Gastroesophageal sphincter (tissue), 4 donors: ENCODE measurements at places on chromosomes 2 and 18. TPM values are rescaled to one million over a fixed set of nuclear protein-coding genes. Genes with fewer than 3 reads are reported as not detected.

DNA sequence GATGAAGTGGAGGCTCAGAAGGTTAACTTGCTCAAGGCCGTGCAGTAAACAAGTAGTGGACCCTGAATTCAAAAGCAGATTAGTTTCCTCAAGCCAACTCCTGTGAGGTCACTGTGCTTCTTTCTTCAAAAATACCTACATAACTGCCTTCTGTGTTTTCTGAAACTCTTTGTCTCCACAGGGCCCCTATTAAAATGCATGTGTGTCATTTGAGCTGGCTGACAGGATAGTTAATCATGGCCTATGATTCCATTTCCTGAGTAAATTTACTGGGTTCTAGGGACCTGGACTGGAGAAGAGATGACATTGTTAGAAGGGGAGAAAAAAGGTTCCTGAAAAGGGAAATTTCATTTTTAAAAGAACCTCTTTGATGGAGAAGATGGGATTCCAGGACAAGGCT lies 12.9 kb upstream of the DTNA start:
- no peak for ATAC-seq

GRCh38 chr2:19356545-19357401 lies 1.6 kb downstream of the OSR1 start:
- ATAC-seq, result no peak

- no peak for ATAC-seq
These were observed 31.8 kb upstream of the MTCL1 start for GRCh38 chr18:8673256-8674209.

GRCh38 chr2:28048341-28048740 lies 157.8 kb downstream of the BABAM2 start:
- ATAC-seq, result no peak

GRCh38 chr2:199503148-199503547 lies 45.4 kb upstream of the SATB2 start:
- no peak for ATAC-seq

DNA sequence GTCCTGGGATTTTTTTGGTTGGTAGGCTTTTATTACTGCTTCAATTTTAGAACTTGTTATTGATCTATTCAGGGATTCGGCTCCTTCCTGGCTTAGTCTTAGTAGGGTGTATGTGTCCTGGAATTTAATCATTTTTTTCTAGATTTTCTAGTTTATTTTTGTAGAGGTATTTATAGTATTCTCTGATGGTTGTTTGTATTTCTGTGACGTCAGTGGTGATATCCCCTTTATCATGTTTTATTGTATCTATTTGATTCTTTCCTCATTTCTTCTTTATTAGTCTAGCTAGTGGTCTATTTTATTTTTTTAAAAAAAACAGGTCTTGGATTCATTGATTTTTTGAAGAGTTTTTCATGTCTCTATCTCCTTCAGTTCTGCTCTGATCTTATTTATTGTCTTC lies 193.3 kb upstream of the MAP2 start:
- no peak for ATAC-seq

- ATAC-seq, result no peak
These were observed 201.7 kb upstream of the STK17B start for GRCh38 chr2:196372811-196373664.

GRCh38 chr2:217978536-217979150 lies 24.2 kb downstream of the TNS1 start:
- peak; percentile 22 for ATAC-seq

GRCh38 chr18:44838971-44839666 lies 158.4 kb downstream of the SETBP1 start:
- ATAC-seq, result peak; percentile 67

ELOA2 gene
- total RNA-seq, result not detected
